ENCODE measurements at places on chromosomes 13 and 19. TPM values are rescaled to one million over a fixed set of nuclear protein-coding genes. Genes with fewer than 3 reads are reported as not detected.

Gene OR7C1
- not detected for total RNA-seq

Gene CEACAM16
- not detected for total RNA-seq

Gene ZNF547
- total RNA-seq = 4.6 TPM

Gene SLITRK6
- 14.6 TPM for total RNA-seq

Gene LILRB3
- not detected for total RNA-seq

Gene SHISA2
- total RNA-seq = under 0.01 TPM

Gene OR7D2
- 0.17 TPM for total RNA-seq

Gene NDUFA13
- total RNA-seq = 215 TPM

Gene PLPP2
- 26.6 TPM for total RNA-seq

- peak; percentile 12 for DNase-seq
- no peaks in the 10 kb centered on the region for H3K27me3 ChIP-seq
- no peak overlapping the region for H3K4me3 ChIP-seq
- no peaks in the 10 kb centered on the region for H3K36me3 ChIP-seq
- H3K27ac ChIP-seq = no peak overlapping the region
These were observed 37.2 kb downstream of the ZC3H13 start for GRCh38 chr13:46015366-46015765.

DNA sequence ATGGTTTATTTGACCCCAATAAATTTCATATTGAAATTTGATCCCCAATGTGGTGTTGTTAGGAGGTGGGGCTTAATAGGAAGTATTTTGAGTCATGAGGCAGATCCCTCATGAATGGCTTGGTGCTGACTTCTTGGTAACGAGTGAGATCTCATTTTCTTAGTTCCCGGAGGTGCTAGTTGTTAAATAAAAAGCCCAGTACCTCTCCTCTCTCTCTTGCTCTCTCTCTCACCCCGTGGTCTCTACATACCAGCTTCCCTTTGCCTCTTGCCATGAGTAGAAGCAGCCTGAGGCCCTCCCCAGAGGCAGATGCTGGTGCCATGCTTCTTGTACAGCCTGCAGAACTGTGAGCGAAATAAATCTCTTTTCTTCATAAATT is 39.4 kb upstream of the KATNAL1 start:
- H3K27me3 ChIP-seq = no peaks in the 10 kb centered on the region
- no peaks in the 10 kb centered on the region for H3K36me3 ChIP-seq
- no peak overlapping the region for H3K27ac ChIP-seq
- no peak overlapping the region for H3K4me3 ChIP-seq

DNA sequence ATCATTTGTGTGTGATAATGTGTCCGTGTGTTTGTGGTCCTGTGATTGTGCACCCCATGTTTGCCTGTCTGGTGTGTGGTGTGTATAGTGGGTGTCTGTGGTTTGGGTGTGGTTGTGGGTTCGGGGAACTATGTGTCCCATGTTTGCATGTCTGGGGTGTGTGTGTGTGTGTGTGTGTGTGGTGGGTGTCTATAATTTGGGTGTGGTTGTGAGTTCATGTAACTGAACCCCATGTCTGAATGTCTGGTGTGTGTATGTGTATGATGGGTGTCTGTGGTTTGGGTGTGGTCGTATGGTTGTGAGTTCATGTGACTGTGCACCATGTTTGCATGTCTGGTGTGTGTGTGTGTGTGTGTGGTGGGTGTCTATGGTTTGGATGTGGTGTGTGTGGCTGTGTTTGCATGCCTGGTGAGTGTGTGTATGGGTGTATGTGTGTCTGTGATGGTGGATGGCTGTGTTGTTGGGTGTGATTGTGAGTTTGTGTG is 11.1 kb upstream of the NFIX start:
- H3K27me3 ChIP-seq = no peaks in the 10 kb centered on the region
- H3K4me3 ChIP-seq = no peak overlapping the region
- peaks cover 11% of the 10 kb centered on the region for H3K4me1 ChIP-seq

- H3K36me3 ChIP-seq = no peaks in the 10 kb centered on the region
- no peak overlapping the region for H3K27ac ChIP-seq
- no peaks in the 10 kb centered on the region for H3K4me1 ChIP-seq
- no peak overlapping the region for H3K4me3 ChIP-seq
- DNase-seq = no peak
These were observed 311.9 kb downstream of the MTUS2 start for GRCh38 chr13:29131881-29132668.

GRCh38 chr19:52778811-52779210 is 7.8 kb downstream of the ZNF600 start:
- no peak overlapping the region for H3K4me3 ChIP-seq
- no peaks in the 10 kb centered on the region for H3K36me3 ChIP-seq
- no peaks in the 10 kb centered on the region for H3K27me3 ChIP-seq
- H3K4me1 ChIP-seq = no peaks in the 10 kb centered on the region

DNA sequence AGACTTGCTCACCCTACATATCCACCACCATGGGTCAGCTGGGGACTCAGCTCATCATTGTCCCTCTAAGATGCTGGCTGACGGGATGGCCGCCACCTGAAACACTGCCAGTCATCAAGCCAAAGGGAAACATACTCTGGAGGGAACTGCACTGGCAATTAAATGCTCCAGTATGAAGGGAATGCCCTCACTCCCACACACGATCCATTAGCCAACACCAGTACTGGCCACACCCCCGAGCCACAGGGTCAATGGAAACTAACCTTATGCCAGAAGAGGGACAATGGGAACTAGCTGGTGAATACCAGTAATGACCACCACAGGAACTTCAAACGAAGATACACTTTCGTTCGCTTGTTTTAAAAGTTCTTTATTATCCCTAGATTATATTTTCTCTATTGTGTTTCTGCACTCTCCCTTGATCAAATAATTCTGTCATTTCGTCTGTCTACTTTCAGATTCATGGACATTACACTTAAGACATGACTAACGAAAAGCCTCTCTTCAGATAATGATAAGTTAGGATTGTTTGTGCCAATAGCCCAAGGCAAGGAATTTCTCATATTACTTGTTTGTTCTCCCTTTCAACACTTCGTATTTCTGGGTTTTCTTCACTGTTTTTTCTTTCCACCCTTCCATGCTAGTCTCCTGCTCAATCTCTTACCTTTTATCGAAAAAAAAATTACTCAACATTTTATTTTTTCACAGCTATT is 1.7 kb upstream of the ZNF507 start:
- H3K27me3 ChIP-seq = no peaks in the 10 kb centered on the region
- no peak overlapping the region for H3K4me3 ChIP-seq
- DNase-seq = no peak
- no peak overlapping the region for H3K27ac ChIP-seq
- peaks cover 3% of the 10 kb centered on the region for H3K4me1 ChIP-seq

- DNase-seq = peak; percentile 35
- H3K27ac ChIP-seq = no peak overlapping the region
- H3K36me3 ChIP-seq = no peaks in the 10 kb centered on the region
- H3K27me3 ChIP-seq = no peaks in the 10 kb centered on the region
These were observed 53.6 kb downstream of the XPO4 start for GRCh38 chr13:20848944-20849343.

DNA sequence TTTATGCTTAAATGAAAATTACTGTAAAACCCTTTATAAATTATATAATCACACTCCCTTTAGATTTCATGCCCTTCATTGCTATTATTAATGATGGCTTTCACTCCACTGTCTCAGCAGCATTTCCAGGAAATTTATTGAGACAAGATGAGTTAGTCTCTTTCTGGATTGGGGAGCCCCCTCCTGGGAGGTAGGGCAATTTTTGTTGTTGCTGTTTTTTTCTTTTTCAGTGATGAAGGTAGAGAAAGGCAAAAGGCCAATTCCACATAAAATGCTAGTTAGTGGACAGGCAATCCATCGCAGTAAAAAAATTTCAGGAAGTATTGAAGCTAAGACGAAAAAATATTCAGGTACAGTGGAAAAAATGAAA is 80.2 kb downstream of the TEX26 start:
- DNase-seq = peak; percentile 55
- H3K27me3 ChIP-seq = peaks cover 1% of the 10 kb centered on the region
- H3K36me3 ChIP-seq = no peaks in the 10 kb centered on the region
- H3K4me1 ChIP-seq = no peaks in the 10 kb centered on the region

- no peaks in the 10 kb centered on the region for H3K27me3 ChIP-seq
- H3K36me3 ChIP-seq = no peaks in the 10 kb centered on the region
- no peak overlapping the region for H3K4me3 ChIP-seq
- H3K4me1 ChIP-seq = no peaks in the 10 kb centered on the region
These were observed 3.8 kb upstream of the IL17D start for GRCh38 chr13:20699715-20700114.

- no peak for DNase-seq
- no peaks in the 10 kb centered on the region for H3K4me1 ChIP-seq
- no peaks in the 10 kb centered on the region for H3K27me3 ChIP-seq
- H3K36me3 ChIP-seq = no peaks in the 10 kb centered on the region
- no peak overlapping the region for H3K4me3 ChIP-seq
These were observed 296.3 kb downstream of the KLF5 start for GRCh38 chr13:73355134-73355533.

- no peak for DNase-seq
- H3K27ac ChIP-seq = no peak overlapping the region
- no peaks in the 10 kb centered on the region for H3K4me1 ChIP-seq
- no peak overlapping the region for H3K4me3 ChIP-seq
- H3K36me3 ChIP-seq = no peaks in the 10 kb centered on the region
These were observed 212.8 kb upstream of the KLF12 start for GRCh38 chr13:74346960-74347359.

GRCh38 chr19:19224852-19225494 is 13.2 kb downstream of the NCAN start:
- H3K27ac ChIP-seq = no peak overlapping the region
- DNase-seq = no peak
- H3K4me3 ChIP-seq = peak overlapping the region; percentile 21
- peaks cover 11% of the 10 kb centered on the region for H3K27me3 ChIP-seq
- H3K36me3 ChIP-seq = no peaks in the 10 kb centered on the region

DNA sequence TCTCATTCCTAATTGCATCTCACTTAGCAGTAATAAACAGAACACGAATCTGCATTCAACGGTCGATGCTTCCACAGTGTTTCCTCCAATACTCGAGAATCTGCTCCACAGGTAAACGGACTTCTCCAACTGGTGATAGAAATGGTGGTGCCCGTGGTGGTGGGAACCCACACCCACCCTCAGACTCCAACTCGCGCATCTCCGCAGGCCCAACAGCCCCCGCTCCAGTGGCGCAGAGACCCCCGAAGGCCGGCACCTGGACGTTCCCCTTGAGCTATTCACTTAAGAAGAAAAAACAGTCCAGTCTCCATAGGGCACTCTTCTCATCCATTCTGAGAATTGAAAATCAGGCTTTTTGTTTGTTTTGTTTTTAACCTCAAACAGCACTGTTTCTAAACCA is 13.8 kb upstream of the RASA3 start:
- H3K4me1 ChIP-seq = no peaks in the 10 kb centered on the region
- no peak for DNase-seq
- no peak overlapping the region for H3K4me3 ChIP-seq
- no peaks in the 10 kb centered on the region for H3K36me3 ChIP-seq
- no peak overlapping the region for H3K27ac ChIP-seq

- no peaks in the 10 kb centered on the region for H3K27me3 ChIP-seq
- H3K4me1 ChIP-seq = no peaks in the 10 kb centered on the region
- H3K4me3 ChIP-seq = no peak overlapping the region
These were observed 1.2 kb downstream of the ZNF233 start for GRCh38 chr19:44260695-44261446.

DNA sequence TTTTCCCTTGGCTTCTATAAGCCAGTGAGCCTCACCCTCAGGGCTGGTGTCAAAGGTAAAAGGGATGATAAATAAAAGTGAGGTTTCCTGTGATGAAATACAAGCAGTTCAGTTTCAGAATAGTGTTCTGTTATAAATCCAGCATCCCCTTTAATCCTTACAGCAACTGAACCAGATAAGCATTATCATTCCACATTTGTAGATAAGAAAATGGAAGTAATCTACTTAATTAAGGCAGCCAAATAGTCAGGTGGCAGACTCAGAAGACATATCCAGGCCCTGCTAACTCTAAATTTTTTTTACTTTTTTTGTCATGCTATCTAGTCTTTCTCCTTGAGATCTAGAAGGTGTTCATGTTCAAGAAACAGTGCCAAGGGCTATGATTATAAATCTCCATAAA is 99.4 kb upstream of the SOX21 start:
- H3K27ac ChIP-seq = no peak overlapping the region
- no peaks in the 10 kb centered on the region for H3K36me3 ChIP-seq
- no peaks in the 10 kb centered on the region for H3K4me1 ChIP-seq
- no peaks in the 10 kb centered on the region for H3K27me3 ChIP-seq
- H3K4me3 ChIP-seq = no peak overlapping the region

DNA sequence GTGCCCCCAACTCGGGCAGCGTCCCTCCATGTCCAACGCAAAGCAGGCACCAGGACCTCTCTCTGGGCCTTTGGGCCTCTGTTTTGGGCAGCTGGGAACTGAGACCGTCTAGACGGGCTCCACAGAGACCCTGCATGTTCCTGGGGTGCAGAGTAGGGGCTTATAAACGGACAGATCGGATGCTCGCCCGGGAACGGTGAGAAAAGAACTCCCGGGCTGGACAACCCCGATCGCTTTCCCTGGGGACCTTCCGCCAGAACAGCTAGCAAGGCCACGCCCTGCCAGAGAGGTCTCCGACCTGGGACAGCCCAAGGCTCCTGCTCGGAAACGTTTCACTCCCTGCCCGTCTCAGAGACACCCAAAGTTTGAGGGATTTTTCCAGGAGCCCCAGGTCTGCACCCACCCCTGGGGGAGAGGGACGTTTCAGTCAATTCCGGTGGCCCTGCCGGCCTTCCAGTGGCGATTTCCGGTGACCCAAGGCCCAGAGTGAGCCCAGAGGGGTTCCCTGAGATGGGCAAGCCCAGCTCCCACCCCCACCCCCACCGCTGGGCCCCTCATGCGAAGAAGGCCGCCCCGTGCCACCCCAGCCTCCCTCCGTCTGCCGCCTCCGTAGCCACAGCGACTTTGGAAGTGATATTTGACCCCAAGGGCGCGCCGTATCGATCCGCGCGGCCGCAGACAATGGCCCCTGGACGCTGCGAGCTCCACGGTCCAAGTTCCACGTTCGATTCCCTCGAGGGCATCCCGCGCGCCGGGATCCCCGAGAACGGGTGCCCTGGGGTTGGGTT is 1.7 kb downstream of the NR2F6 start:
- peaks cover 9% of the 10 kb centered on the region for H3K4me1 ChIP-seq
- peak overlapping the region; percentile 61 for H3K27ac ChIP-seq
- H3K4me3 ChIP-seq = peak overlapping the region; percentile 78
- peaks cover 3% of the 10 kb centered on the region for H3K36me3 ChIP-seq
- H3K27me3 ChIP-seq = no peaks in the 10 kb centered on the region
- DNase-seq = no peak

DNA sequence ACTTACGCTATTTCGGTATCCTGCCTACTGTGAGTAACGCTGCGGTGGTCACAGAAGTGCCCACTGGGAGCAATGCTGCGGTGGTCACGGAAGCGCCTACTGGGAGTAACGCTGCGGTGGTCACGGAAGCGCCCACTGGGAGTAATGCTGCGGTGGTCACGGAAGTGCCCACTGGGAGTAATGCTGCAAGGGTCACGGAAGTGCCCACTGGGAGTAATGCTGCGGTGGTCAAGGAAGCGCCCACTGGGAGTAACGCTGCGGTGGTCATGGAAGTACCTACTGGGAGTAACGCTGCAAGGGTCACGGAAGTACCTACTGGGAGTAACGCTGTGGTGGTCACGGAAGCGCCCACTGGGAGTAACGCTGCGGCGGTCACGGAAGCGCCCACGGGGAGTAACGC is 52.1 kb upstream of the SOX1 start:
- no peaks in the 10 kb centered on the region for H3K36me3 ChIP-seq
- H3K27me3 ChIP-seq = no peaks in the 10 kb centered on the region
- no peaks in the 10 kb centered on the region for H3K4me1 ChIP-seq
- DNase-seq = no peak
